ENCODE measurements at places on chromosomes 4 and X.

DNA sequence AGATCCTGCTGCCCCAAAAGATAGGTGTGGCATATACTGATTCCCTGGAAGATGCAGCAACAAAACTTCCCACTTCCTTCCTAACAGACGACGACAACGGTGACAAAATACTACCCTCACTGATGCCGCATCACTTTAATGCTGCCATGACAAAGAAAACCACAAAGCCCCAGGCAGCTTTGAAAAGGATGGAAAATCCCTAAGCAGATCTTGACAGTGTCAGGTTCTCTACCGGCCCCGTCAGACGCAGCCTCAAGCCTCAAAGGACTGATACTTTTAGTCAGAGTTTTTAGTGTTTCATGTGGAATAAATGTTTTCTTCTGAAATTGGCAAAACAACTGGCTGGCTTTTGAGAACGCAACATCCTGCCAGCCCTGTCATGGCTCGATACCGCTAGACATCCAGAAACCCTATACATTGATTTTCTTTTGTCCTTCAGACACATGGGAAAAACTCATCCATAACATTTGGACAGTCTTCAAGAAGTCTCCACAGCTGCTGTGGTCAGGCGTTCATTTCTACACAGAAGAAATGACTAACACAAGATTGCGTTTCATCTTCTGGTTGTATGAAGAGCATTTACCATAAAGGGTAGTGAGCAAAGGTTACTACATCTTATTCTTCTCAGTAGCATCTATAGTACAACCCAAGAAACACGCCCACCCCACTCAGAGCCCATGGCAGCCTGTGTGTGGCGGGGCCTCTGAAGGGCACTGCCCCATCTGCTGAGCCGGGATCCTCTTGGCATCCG is 60.1 kb downstream of the GATB start:
- DNase-seq = no peak

- no peak for DNase-seq
Measured at GRCh38 chr4:113566015-113566795, 195.3 kb downstream of the CAMK2D start.

DNA sequence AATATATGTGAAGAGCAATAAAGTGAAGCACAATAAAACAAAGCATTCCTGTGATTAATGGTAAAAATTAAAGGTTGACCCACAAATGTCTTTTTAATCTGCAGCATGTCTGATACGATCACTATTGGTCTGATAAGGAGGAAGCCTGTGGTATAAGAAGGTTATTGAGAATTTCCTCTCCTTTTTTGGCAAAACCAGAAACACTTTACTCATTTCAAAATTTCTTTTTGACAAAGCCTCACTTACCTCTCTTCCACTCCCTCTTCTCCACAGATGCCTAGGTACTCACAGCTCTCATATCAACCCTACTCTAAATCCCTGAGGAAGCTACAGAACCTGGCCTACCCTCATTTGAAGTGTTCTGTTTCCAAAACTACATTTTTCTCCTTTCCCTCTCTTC is 56.1 kb downstream of the TSPAN5 start:
- DNase-seq = no peak

DNA sequence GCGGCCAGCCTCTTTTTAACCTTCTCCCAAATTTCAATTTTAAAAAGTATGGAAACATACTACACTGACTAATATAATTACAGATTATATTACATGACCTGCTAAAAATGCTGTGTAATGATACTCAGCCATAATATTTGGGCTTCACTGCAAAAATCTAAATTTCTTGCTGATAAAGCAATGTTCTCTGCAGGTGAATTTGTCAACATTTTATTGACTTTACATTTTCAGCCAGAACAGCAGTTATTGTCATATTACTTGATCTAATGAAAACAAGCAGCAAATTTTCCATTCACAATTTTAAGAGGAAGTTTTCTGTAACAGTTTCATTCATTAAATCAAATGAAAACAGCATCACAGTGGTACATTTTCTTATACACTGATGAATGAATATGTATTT is 91.1 kb downstream of the FRYL start:
- DNase-seq = no peak

DNA sequence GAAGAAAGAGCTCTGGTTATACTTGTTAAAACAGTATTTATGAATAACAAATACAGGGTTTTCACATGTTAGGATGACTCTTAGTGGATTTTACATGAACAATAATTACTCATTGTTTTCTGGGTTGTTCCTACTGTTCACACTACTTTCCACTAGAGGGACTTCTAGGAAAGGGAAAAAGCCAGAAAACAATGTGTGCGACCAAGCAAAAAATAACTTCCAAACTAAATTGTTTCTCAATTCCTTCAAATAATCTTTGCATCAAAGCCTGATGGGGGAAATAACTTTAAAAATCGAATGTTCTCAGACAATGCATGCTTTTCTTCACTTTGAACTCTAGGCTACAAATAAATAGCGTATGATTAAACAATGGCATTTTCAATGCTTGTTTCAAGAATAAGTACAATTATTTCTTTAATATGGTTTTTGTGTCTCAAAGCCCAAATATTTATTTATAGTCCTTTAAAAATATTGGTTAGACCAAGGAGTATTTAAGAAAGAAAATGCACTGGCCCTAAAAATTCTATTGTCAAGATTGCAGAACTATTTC is 72.1 kb upstream of the ETNPPL start:
- no peak for DNase-seq

GRCh38 chrX:118496763-118497079 is 1.1 kb downstream of the DOCK11 start:
- no peak for DNase-seq

DNA sequence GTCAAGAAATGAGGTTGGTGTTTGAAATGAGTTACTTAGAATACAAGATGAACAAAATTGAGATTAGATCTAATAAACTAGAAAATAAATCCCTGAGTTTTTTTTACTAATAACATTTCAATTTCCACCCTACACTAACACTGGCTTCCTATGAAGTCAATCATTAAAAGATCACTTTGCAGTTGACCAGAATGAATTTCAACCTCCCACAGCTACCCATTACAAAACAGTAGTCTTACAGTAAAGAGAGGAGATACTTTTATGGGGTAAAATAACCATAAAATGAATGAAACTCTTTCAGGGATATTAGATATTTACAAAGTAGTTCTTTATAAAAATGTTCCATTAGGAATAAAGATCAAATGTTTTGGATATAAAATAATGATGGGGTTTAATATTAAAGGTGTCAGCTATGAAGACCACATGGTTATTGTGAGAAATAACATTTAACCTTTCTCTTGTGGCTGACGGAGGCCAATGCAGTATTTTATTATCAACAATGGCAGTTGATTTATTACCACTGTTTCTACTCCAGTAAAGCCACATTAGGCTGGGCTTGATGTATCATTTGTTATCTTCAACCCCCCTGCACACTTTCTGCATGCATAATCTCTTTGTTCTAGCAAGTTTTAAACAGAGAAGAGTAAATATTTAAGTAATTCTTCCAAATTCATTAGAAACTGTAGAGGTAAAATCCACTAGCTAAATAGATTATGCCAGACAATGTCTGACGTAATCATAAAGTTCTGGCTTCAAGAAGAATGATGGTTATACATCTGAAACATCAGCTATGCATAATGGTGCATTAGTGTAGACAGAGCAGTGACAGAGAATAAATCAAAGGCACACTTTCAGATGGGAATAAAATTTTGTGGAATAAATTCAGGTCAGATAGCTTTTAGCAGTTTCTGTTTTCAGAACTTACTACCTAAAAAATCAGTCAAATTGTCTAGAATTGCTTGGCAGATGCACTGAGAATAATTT is 516.6 kb downstream of the PCDH18 start:
- DNase-seq = no peak

DNA sequence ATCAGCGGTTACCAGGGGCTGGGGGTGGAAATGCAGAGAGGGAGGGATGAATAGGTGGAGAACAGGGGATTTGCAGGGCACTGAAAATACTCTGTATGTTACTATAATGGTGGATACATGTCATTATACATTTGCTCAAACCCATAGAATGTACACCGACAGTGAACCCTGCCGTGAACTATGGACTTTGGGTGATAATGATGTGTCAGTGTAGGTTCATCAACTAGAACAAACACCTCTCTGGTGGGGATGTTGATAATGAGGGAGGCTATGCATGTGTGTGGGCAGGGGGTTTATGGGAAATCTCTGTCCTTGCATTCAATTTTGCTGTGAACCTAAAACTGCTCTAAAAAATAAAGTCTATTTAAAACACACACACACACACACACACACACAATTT is 11.5 kb downstream of the HPSE start:
- DNase-seq = no peak

DNA sequence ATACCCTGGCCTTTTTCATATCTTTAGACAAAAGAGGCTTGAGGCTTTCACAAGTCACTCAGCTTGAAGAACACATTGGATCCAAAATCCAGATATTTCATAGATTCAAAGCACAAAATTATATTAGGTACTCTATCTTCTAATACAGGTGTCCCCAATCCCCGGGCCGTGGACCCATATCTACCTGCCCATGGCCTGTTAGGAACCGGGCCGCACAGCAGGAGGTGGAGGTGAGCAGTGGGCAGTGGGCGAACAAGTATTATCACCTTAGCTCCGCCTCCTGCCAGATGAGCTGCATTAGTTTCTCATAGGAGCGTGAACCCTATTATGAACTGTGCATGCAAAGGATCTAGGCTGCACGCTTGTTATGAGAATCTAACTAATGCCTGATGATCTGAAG is 18.7 kb downstream of the YIPF7 start:
- DNase-seq = no peak

DNA sequence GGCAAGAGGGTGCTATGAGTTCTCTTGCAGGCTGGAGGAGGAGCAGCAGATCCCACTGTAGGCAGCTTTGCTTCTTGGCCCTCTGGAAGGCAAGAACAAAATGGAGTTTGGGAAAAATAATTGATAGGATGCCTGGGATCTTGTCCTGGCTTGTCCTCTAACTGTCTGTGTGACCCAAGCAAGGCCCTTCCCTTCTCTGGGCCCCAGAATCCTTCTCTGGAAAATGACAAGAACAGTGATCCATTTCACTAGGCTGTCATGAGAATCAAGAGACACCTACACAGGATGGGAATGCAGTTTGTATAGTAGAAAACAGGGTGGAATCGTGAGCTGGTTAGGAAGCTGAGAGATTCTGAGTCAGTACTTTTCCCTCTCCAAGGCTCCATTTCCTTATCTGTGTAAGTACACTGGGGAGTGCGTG is 133.3 kb downstream of the PJA1 start:
- DNase-seq = no peak

- no peak for DNase-seq
Measured at GRCh38 chrX:110003167-110004156, 548 bp downstream of the TMEM164 start.

- DNase-seq = no peak
Measured at GRCh38 chrX:39165185-39165584, 363.9 kb downstream of the MID1IP1 start.

GRCh38 chrX:106935175-106935574 is 15.0 kb downstream of the CLDN2 start:
- no peak for DNase-seq

- no peak for DNase-seq
Measured at GRCh38 chrX:70175338-70175737, 1.9 kb upstream of the DGAT2L6 start.

GRCh38 chr4:31081366-31081765 is 361.2 kb downstream of the PCDH7 start:
- no peak for DNase-seq

GRCh38 chr4:109640644-109641043 is 62.6 kb downstream of the CASP6 start:
- no peak for DNase-seq

DNA sequence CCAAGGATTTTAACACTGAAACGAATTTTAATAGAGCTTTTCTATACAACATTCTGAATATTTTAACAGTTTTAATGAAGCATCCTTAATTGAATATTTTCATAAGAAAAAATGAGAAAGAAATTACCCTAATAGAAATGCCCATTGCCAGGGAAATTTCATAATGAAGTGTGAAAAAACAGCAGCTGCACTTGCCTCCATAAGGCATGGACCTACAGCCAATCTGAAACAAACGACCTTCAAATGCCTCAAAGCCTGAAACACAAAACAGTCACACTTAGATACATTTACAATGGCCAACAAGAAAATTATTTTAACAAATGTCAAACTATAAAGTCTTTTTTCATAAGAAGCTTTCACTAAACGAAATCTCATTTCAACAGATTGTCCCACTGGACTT is 74.4 kb downstream of the SLC9B1 start:
- DNase-seq = no peak

- DNase-seq = no peak
Measured at GRCh38 chr4:137343221-137343620, 189.1 kb downstream of the PCDH18 start.

GRCh38 chr4:182303847-182304246 is 60.6 kb downstream of the TENM3 start:
- no peak for DNase-seq

- no peak for DNase-seq
Measured at GRCh38 chr4:182236186-182236585, 7.0 kb upstream of the TENM3 start.

- DNase-seq = no peak
Measured at GRCh38 chrX:152632445-152633097, 5.1 kb upstream of the GABRQ start.

DNA sequence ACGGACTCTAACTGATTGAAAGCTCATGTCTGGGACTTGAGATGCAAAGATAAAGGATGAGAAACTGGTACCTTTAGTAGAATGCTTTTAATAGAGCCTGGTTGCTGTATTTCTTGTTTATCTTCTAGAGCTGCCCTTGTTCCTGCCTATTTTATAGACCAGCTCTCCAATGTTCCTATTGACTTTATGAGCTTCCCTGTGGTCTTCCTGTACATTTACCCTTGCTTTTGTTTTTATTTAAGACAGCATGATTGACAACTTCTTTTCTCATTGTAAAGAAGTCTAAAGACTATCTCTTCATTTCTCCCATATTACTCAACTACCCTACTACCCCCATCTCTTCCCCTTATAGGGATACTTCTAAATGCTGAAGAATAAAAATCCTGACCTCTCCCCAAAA is 174.7 kb downstream of the UGT8 start:
- no peak for DNase-seq

- DNase-seq = no peak
Measured at GRCh38 chrX:485368-485767, 98.7 kb upstream of the PPP2R3B start.

DNA sequence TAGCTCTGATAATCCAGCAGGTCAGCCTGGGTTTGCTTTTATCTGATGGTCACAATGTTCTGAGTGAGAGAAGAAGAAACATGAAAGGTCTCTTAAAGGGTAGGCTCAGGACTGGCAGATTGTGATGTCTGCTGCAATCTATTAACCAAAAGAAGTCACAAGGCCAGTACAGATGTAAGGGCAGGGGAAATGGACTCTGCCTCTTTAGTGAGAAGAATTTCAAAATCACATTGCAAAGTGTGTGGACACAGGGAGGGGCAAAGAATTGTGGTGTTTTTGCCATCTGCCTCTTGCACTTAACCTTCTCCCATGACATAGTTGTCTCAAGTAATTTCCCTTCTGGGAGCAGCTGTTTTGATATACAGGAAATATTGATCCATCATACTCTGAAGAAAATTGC is 40.9 kb downstream of the IL1RAPL1 start:
- DNase-seq = no peak

Data from stimulated activated CD8-positive, alpha-beta memory T cell treated with anti-CD3 and anti-CD28 coated beads, Interleukin-7, amount 100 ng/mL, for 1 hour (primary cell).